Central memory CD8-positive, alpha-beta T cell (primary cell): ENCODE measurements at places on chromosomes 5 and 9.
A peak's percentile ranks its signal among the peaks of the same experiment; 100 is the strongest.

- H3K27me3 ChIP-seq = no peaks in the 10 kb centered on the region
- H3K4me1 ChIP-seq = no peaks in the 10 kb centered on the region
- no peak overlapping the region for H3K4me3 ChIP-seq
- peaks cover 2% of the 10 kb centered on the region for H3K36me3 ChIP-seq
- no peak for DNase-seq
Measured at GRCh38 chr5:137778772-137779564, 24.8 kb upstream of the HNRNPA0 start.

- no peak for DNase-seq
- peaks cover 4% of the 10 kb centered on the region for H3K36me3 ChIP-seq
- H3K4me3 ChIP-seq = no peak overlapping the region
- no peaks in the 10 kb centered on the region for H3K27me3 ChIP-seq
Measured at GRCh38 chr5:163434401-163434866, 3.0 kb upstream of the CCNG1 start.

GRCh38 chr5:74243634-74244033 is 396.9 kb downstream of the ENC1 start:
- H3K4me1 ChIP-seq = no peaks in the 10 kb centered on the region
- H3K27ac ChIP-seq = no peak overlapping the region
- no peak for DNase-seq
- H3K4me3 ChIP-seq = no peak overlapping the region

DNA sequence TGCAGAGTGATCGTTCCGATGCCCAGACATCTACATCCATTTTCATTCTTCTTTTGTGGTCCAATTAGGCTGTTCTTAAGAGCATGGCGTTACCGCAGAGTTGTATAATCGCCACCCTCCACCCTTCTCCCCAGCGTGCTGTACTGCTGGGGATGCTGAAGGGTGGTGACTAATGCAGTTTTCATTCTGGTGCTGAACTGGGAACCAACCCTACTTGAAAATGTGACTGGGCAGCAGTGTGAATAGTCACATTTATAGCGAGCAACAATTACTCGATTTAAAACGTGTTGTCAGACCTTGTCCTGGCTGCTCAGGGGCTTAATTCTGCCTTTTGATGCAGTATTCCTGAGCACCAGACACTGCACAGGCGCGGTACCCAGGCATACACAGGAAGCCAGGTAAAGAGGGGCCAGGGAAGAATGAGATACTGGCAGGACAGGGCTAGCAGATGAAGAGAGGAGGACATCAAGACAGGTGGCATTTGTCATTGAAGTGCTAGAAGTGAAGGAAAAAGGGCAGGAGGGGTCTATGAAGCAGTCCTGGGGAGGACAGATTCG is 719 bp upstream of the ISCA1 start:
- H3K27ac ChIP-seq = peak overlapping the region; percentile 96
- no peak for DNase-seq
- H3K27me3 ChIP-seq = no peaks in the 10 kb centered on the region

DNA sequence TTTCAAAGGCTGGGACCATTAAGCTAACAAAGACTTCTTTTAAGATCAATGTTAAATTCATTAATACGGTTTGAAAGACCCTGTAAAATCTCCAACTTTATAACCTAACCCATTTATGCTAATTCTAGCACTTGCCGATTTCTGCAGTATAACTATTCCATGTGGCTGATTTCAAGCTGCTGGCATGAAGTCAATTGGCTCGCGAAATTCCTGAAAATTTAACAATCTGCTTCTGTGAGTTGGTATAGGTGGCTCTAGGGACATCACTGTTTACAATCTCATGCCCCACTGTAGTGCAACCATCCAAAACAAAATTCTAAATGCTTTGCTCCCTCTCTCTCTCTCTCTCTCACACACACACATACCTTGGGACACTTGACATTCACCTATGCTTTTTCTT is 70.2 kb downstream of the LPAR1 start:
- no peaks in the 10 kb centered on the region for H3K4me1 ChIP-seq
- H3K27ac ChIP-seq = no peak overlapping the region
- H3K36me3 ChIP-seq = no peaks in the 10 kb centered on the region
- no peaks in the 10 kb centered on the region for H3K27me3 ChIP-seq
